ENCODE measurements at places on chromosomes 12 and 14.

DNA sequence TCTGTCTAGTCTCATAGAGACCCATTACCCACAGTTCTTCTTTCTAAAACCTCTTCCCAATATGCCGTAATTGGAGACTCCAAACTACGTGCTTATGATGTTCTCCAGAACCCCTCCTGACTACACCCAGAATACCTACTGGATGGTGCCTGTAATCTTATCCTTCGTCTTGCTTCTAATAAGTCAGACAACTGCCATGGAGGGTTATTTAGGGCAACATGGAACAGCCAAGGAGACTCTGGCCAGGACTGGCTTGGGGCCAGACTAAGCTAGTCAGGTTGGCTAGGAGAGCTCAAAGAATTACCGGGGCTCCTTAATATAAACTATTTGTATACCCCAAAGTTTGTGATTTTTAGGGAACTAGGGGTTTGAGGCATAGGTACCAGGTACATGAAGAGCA is 6.8 kb downstream of the PFKM start:
- no peak for DNase-seq

DNA sequence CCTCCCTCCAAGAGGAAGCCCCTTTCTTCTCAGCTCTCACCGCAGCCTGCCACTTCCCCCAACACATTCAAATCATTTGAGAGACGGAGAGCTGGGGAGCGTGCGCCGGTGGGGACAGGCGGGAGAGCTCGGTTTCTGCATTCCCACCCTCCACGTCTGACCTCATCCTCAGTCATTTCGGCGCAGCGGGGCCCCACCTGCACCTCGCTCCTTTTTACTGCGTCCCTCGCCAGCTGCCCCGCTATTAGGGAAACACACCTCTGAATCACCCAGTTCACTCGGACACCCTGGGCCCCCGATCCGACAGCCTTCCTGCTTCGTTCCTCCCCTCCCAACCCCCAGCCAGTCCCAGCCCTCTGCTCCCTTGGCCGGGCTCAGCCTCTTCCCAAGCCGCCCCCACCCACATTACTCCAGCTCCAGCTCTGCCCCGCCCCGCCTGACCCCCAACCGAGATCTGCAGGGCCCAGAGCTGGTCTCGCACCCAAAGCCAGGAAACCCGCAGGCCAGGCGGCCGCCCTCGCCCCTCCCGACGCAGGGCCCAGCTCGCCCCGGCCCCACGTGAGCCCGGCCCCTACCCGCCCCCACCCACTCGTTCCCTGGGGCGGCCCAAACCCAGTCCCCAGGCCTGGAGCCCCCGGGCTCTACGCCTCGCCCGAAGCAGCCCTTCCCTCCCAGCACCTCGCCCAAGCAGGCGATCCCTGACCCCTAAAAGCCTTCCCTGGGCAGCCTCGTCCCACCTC is 783 bp downstream of the CORO1C start:
- peak; percentile 73 for DNase-seq

DNA sequence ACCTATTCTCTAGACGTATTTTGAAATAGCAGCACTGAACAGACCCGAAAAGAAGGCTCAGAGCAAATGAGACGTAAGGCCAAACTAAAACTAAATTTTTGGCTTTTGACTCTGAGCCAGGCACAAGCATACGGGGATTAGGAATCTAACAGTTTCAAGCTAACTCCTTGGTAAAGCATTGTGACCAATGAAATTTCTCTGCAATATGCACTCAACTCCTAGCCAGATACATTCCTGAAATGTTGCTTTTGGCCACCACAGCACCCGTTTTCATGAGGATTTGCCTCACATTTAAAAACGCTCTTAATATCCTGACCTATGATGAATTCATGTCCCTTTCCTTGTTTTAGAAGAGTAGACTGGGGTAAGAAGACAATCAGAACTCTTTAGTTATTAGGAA is 53.1 kb upstream of the NPFF start:
- DNase-seq = no peak

- DNase-seq = no peak
These were observed 92.4 kb upstream of the TSPAN8 start for GRCh38 chr12:71250166-71250565.

DNA sequence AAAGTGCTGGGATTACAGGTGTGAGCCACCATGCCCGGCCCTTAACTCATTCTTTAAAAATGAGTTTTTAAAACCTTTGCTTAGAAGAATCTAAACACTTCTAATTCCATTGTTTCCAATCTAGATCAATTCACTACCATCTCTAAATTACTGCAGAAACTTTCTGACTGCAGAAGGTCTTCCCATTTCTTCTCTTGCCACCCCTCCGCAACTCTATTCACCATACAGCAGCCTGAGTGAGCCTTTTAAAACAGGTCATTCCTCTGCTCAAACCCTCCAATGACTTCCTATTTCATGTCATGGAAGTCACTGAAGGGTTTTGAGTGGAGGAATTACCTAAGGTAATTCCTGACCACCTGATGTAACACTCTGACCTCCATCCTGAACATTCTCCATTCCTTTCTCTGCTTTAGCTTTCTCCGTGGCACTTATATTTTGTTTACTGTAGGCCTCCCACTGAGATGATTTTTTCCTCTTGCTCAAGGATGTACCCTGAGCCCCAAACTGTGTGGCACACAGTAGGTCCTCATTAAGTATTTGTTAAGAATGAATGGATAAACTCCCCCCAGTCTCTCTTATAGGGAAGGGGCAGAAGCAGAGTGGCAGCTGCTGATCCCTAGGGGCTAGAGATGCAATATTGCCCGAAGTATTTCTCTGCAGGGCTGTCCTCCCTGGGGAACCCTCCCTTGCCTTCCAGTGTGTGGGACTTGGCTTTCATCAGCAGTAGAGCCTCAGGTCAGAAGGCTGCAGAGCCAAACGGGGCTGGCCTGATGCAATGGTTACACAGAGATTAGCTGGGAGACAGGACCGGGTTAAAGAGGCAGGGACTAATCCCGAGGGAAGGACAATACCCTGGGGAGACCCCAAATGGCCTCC is 1.2 kb downstream of the DDIT3 start:
- DNase-seq = no peak
